ENCODE measurements at places on chromosomes 2 and 18. TPM values are rescaled to one million over a fixed set of nuclear protein-coding genes. Genes with fewer than 3 reads are reported as not detected.

Gene SOS1
- 20.6 TPM for total RNA-seq

DNA sequence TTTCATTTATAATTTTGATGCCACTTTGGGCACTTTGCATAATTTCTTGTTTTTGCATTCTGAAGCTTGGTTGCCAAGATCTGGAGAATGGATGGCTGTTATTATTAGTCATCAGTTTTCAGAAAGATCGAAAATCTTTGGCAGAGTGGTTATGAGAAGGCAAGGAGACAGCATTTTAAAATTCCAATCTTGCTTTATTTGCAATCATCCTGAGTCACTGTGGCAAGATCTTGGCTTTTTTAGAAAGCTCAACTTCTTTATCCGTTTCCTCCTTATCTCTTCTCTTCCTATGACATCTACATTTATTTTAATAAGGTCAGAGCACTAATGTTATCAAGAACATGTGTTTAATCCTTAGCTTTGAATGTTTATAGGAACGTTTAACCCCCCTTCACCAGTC is 31.1 kb upstream of the EIF2AK3 start:
- DNase-seq: no peak

DNA sequence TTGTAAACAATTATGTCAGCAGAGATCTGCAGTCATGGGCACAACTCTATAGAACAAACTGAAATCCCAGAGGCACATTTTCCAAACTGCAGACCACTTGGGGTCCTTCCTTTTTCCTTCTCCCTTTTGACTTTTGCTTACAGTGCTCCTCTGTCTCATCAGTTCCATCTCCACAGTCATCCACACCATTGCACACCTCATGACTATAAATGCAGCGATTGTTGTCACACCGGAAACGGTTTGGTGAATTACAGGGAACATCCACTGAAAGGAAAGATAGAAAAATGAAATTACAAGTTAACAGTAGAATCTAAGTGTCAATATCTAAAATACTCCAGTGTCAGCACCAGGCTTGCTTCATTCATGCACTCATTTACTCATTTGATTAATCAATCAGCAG is 96.4 kb downstream of the DHRS9 start:
- DNase-seq: no peak

DNA sequence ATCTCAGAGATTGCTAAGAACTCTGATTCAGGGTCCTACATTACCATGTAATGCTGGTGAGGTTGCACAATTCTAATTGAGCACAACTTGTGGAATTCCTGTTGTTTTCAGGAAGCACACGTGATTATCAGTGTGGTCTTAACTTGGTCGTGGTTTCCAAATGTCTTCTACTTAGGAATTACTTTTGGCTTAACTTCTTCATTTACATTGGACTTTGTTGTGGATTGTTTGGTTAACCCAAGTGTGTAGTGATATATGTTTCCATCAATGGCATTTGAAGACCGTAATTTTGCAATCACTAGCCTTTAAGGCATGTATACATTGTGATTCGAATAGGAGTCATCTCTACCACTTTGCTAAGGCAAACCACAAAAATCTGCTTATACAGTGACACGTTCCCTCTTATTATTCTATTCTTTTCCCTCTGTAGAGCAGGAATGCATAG is 373.3 kb downstream of the IRS1 start:
- no peak for DNase-seq

Gene PJVK
- total RNA-seq: 1.6 TPM

DNA sequence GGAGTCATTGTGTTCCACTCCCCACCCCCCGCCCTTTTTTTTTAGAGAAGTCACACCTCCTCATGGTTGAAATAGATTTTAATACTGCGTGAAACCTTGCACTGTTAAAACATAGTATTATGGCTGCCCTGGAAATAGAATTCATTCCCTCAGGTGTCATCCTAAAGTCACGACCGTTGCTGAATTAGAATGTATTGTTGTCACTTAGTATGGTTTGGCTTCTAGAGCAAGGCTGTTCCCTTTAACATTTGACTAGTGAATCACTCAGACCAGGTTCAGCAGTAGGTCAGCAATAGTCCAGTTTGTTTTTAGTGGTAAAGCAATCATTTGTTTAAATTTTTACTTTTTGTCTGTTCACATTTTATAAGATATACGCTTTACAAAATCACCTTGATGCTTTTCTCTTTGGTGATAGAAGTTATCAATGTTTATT is 1.2 kb downstream of the BABAM2 start:
- DNase-seq: no peak

Gene ALPP
- not detected for total RNA-seq

DNA sequence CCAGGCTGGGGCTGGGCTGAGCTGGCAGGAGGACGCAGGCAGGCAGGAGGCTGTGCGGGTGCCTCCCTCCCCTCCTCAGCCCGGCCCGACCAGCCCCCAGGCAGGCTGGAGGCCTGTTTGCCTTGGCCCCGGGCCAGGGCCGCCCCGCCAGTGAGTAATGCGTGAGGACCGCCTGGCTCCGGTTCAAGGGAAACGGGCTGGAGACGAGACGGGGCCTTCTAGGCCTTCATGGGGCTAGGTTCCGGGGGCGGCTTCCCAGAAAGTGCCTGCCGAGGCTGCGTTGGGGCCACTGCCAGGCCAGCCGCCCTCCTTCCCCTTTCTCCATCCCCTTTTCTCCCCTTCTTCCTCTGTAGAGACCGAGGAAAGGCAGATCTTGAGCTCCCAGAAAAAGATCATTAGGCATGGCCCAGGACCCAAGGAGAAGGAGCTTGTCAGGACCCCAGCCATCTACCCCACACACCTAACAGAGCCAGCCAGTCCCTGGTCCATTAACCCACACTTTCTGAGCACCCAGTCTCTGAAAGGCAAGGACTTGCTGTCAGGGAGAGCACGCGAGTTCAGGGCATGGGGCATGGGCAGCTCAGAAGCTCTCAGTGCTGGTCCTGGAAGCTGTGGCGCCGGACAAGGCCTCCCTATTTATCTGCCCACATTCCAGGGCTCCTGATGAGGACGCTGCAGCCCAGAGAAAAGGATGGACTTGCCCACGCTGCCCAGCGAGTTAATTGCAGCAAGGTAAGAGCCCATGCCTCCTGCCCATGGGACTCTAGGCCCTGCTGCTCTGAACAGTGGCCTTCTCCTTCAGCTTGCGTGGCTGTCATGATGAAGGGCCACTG is 48.5 kb downstream of the SMAD7 start:
- peak; percentile 91 for DNase-seq

GRCh38 chr2:196238836-196239380 is 67.5 kb upstream of the STK17B start:
- DNase-seq: no peak

Gene PDE11A
- 3.6 TPM for total RNA-seq

DNA sequence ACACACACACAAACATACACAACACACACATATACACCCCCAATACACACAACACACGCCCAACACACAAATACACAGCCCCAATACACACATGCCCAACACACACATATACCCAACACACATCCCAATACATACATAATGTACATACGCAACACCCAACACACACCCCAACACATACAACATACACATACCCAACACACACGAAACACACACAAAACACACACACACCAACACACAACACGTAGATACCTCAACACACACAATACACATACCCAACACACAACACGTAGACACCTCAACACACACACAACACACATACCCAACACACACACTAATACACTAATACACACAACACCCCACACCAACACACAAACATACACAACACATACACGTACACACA is 8.9 kb upstream of the STK25 start:
- no peak for DNase-seq

Gene DSG4
- not detected for total RNA-seq

Gene PLEKHM3
- total RNA-seq: 15.0 TPM

- no peak for DNase-seq
These were observed 139.3 kb downstream of the KLHL29 start for GRCh38 chr2:23524261-23524706.

DNA sequence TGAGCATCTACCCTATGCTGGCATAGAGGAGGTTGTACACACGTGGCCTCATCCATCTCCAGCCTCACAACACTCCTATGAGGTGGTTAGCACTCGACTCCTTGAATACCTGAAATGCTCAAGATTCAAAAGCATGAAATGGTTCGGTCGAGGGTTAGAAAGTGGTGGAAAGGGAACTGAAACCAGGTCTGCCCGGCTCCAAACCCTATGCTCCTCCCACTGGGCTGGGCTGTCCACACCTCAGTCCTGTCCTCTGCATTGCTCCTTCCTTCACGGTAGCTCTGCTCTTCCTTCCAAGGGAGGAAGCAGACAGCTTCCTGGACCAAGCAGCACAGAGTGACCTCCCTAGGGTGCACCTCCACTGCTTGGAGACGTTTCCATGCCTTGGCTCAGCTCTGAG is 565.2 kb upstream of the ID2 start:
- no peak for DNase-seq

- DNase-seq: no peak
These were observed 45.4 kb downstream of the GORASP2 start for GRCh38 chr2:170974304-170974993.

DNA sequence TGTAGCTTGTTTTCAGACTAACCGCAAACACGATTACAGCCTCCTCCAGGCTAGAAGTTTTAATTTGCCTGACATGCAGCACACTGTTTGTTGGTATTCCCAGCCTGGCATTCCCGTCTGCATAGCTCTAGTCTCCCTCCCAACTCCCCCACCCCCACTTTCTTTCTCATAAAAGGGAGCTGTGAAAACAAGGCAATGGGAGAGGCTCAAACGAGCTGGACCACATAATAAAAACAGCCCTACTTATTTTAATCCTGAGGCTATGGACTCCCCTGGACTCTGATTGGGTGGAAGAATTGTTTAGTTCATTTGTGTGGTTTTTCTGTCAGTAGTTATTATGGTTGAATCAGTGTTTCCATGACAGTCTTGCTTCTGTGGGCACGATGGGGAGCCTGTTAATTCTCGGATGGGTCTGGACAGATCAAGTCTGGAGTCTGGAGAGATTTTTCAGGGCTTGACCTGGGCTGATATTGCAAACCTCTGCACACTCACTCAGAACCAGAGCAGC is 1.2 kb downstream of the STON1 start:
- DNase-seq: no peak

- DNase-seq: no peak
These were observed 337.9 kb upstream of the PKDCC start for GRCh38 chr2:41709702-41710599.

Gene CRYBA2
- not detected for total RNA-seq

DNA sequence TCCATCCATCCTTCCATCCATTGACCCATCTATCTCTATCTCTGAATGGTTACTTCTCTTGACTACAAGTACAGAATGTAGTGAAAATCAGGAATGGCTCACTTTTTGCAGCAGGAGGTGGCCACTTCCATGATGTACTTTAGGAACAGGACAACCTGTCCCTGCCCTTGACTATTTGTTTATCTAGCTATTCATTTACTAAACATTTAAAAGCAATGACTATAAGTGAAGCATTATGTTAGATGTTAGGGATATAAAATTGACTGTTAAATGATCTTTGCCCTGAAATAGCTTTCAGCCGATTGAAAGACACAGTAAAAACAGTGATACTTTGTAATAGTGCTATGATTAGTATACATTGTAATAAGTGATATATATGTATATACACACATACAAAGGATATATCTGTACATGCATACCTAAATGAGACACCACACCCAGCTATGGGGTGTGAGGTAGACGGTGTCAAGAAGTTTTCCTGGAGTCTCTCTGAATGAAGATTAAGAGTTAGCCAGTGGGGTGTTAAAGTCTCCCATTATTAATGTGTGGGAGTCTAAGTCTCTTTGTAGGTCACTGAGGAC is 68.5 kb downstream of the C18orf54 start:
- DNase-seq: no peak

Gene PCARE
- 3.3 TPM for total RNA-seq

Gene ZNF397
- total RNA-seq: 17.1 TPM

Gene SPP2
- total RNA-seq: not detected

GRCh38 chr2:188571543-188572303 is 280.0 kb downstream of the GULP1 start:
- DNase-seq: no peak

DNA sequence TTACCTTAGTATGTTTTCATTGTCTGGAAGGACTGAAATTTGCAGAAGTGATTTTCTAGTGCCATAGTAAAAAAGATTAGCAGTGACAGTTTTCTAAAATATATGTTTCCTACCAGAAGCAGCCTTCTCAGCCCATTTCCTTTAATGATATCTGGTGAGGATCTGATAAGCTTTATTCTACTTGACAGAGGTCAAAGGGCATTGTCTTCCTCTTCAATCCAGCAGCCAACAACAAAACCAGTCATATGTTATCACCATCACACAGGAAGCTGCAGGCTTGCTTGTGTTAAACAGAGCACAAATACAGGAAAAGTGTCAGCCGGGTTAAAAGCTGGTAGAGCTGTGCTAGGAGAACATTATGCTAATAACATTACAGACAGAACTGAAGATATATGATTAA is 35.6 kb upstream of the ZSWIM2 start:
- DNase-seq: peak; percentile 13

DNA sequence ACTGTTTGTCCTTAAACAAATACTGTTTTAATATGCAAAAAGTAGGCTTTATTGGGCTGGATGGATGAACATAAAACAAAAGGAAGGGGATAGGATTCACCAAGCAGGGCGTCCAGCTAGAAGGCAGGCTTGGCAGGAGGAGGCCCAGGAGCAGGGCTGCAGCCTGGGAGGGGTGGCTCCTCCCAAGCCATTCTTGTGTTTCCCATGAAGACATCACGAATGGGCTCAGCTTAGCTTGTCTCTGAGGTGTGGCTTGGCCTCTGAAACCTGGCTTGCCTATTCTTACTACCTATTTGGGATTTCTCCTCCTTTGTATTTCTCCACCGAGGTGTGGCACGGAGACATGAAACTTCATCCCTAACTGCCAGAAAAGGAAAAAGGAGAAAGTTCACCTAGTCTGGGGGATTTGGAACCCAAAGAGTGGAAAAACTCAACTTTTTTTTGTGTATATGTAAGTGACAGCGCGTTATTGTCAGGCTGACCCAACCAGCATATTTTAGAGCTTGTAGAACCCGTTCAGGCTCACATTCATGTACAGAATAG is 481.9 kb upstream of the SPRED2 start:
- no peak for DNase-seq

Gene OTOS
- total RNA-seq: not detected

Gene ARMC9
- total RNA-seq: 2.1 TPM

- no peak for DNase-seq
These were observed 33.1 kb downstream of the CHN1 start for GRCh38 chr2:174971868-174972781.

Gene ZNF804A
- not detected for total RNA-seq

- no peak for DNase-seq
These were observed 66.5 kb downstream of the FTCDNL1 start for GRCh38 chr2:199784512-199784911.

DNA sequence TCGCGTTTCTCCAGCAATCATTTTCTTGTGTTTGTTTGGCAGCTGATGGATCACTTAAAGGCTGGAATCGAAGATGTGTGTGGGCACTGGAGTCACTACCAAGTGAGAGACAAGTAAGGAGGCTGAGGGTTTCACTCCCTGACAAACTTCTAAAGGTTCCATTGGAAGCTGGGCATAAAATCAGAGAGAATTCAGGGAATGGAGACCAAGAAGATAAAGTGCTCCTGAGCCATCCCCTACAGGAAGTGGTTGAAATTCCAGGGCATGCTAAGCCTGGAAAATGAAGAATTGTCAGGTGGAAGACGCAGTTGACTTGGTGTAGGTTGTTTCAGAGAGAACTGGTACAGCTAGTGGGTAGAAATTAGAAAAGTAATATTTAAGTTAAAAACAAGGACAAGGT is 39.1 kb downstream of the SLC9A4 start:
- DNase-seq: no peak

Gene TTC31
- 11.1 TPM for total RNA-seq

- DNase-seq: no peak
These were observed 759 bp upstream of the ACTR1B start for GRCh38 chr2:97664636-97664970.

All from heart right ventricle (tissue), 16 donors.